ENCODE measurements at places on chromosomes 11 and 22.

DNA sequence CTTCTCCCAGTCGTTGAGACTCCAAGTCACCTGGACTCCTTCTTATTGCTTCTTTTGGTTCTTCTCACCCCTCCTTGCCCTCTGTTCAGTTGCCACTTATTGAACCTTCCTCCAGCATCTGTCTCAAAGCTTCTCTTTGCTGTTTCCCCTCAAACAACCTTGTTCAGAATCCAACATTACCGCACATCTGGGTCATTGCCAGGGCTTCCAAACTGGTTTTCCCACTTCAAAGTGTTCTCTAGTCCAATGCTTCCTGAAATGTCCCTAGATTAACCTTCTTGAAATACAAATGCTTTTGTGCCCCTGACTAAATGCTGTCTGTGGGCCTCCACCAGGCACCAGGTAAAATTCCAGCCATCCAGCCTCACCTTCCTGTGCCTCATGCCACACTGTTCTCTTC lies 100.8 kb upstream of the TTC12 start:
- DNase-seq, result no peak

- no peak for DNase-seq
These were observed 9.1 kb downstream of the TSPAN32 start for GRCh38 chr11:2310786-2311352.

- DNase-seq, result no peak
These were observed 10.9 kb upstream of the MPEG1 start for GRCh38 chr11:59223611-59224010.

DNA sequence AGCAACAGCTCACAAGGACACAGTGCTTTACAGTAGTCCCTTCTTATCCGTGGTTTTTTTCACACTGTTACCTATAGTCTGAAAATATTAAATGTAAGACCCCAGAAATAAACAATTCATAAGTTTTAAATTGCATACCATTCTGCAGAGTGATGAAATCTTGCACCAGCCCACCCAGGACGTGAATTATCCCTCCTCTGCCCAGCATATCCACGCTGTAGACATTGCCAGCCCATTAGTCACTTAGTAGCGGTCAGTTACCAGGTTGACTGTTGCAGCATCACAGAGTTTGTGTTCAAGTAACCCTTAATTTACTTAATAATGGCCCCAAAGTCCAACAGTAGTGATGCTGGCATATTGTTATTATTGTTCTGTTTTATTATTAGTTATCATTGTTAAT lies 3.6 kb downstream of the CLTCL1 start:
- no peak for DNase-seq

DNA sequence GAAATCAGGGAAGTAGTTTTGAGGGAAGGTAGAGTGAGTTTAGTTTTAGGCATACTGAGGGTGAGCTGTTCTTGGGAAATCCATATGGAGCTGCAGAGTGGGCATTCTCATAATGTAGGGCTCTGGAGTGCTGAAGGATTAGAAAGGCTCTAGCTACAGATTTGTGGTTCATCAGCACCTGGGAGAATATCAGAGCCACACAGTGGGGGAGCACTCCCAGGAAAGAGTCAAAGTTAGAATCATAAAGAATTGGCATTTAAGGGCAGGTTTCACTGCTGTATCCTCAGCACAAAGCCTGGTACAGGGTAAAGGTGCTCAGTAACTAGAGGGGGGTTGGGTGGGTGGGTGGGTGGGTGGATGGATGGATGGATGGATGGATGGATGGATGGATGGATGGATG lies 52.5 kb downstream of the SLN start:
- no peak for DNase-seq

Data from transverse colon (tissue), 4 donors.